ENCODE measurements at places on chromosomes 1 and 21. TPM values are rescaled to one million over a fixed set of nuclear protein-coding genes. Genes with fewer than 3 reads are reported as not detected.

CCDC27 gene
- not detected for total RNA-seq

DNA sequence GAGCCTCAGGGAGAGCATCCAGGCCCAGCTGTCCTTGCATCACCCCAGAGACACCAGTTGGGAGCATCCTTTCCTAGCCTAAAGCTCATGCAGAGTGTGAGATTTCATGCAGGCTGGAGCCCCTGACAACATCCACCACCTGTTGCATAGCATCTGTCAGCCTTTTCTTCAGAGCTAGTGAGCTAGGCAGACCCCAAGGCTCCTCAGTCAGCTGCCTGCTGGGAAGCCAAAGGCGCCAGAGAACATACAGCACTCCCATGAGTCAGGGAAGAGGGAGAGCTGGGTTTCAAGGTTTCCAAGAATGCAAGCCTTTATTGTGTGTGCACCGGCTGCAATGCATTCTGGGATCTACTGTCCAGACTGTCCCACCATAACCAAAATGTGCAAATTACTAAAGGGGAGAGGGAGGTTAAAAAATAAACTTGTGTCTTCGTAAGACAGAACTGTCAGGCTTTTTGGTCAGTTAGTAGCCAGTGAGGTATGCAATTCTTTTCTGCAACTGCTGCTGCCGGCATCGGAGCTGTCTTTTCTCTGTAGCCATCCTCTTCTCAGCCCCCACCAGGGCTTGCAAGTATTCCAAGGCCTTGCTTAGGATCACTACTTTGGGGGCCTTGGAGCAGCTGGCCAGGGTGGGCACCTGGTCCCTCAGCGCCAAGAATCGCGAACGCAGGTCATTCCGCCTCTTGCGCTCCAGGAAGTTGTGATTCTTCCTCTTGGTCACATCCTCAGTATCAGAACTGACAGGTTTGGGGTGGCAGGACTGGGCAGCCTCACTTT, 4.6 kb downstream of the MYCL start:
- DNase-seq = peak; percentile 67

DNA sequence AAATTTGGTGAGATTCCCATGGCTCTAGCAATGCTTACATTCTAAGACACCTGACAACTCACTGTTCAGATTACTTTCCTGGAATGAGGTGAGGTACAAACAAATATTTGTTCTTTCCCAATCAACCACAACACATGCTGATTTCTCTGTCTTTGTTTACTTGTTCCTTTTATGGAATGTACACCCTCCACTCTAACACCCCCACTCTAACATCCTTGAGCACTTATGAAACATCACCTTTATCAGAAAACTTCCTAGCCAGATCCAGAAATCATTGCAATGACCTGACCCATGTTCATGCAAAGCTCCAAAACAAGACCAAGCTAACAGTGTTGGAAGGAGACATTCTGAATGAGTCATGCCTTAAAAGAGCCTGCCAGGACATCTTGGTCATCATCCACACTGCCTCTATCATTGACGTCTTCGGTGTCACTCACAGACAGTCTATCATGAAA, 35.5 kb downstream of the HSD3B1 start:
- no peak for DNase-seq

DNA sequence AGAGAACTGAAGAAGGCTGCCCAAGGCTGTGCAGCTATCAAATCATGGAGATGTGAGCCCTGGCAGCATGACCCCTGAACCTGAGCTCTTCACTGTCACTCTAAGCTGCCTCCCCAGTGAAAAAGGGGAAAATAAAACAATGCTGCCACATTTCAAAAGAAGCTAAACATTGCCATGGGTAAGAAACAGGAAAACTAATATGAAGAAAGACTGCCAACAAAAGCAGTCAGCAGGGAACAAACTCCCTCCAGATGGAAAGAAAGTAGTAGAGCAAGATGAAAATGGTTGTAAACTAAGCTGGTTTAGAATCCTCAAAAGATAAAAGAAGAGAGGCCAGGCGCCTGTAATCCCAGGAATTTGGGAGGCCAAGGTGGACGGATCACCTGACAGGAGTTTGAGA, 36.2 kb upstream of the CSF1 start:
- no peak for DNase-seq

RNU1-3 gene
- total RNA-seq = 294 TPM
